ENCODE measurements at places on chromosomes 13 and 19.

DNA sequence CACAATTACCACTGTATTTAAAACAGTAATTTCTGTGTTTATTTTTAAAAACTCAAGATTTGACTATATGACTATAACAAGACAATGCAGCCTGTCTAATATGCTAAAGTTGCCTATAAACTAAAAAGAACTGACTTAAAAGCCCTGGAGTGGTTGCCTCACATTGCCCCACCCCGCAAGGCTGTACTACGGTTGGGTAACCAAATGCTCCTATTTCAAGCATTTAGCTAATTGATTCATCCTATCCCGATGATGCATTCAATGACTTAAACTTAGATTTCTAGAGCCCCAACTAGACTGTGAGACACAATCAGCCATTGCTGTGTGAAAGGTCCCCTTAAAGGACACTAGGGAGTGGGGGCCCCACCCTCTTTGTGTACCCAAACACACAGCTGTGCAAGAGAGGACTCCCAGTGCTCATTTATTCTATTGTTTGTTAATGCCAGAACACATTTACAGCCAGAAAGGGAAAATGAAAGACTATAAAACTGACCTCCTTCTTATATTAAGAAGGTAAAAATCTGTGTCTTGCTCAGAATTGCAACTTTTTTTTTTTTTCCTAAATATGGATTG lies 66.9 kb downstream of the MIPEP start:
- DNase-seq = no peak

DNA sequence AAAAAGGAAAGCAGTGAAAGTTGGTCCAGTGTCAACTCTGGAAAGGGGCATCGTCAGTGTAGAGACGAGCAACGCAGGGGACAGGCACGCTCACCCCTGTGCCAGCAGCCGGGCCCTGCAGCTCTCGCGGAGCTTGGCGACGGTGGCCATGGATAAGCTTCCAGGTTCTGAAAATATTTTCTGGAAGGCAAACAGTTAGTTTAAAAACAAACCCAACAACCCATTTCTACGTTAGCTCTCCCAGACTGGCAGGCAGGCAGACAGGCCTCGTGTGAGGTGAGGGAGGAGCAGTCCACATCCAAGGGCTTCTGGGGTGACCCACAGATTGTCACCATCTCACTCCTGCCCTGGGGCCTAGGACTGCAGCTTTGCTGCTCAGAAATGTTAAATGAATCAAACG lies 27.4 kb downstream of the LAMP1 start:
- DNase-seq = no peak

- DNase-seq = no peak
Measured at GRCh38 chr19:19145281-19145680, 7.0 kb upstream of the TMEM161A start.

DNA sequence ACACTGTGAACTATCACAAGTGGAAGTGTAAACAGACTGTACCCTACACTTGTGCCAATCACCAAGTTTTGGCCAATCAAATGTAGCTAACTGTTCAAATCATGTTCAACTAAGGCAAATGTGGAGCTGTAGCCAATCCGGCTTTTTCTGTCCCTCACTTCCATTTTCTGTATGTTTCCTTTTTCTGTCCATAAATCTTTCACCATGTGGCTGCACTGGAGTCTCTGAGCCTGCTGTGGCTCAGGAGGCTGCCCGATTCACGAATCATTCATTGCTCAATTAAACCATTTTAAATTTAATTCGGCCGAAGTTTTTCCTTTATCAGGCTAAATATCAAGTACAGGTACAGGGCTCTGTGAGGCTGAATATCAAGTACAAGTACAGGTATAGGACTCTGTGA lies 216.5 kb downstream of the RFC3 start:
- DNase-seq = no peak

GRCh38 chr13:31697290-31697689 lies 42.0 kb upstream of the RXFP2 start:
- DNase-seq = no peak

- DNase-seq = no peak
Measured at GRCh38 chr19:49340069-49340864, 5.1 kb downstream of the CD37 start.

GRCh38 chr13:63435667-63436324 lies 2020.1 kb upstream of the PCDH20 start:
- DNase-seq = no peak

DNA sequence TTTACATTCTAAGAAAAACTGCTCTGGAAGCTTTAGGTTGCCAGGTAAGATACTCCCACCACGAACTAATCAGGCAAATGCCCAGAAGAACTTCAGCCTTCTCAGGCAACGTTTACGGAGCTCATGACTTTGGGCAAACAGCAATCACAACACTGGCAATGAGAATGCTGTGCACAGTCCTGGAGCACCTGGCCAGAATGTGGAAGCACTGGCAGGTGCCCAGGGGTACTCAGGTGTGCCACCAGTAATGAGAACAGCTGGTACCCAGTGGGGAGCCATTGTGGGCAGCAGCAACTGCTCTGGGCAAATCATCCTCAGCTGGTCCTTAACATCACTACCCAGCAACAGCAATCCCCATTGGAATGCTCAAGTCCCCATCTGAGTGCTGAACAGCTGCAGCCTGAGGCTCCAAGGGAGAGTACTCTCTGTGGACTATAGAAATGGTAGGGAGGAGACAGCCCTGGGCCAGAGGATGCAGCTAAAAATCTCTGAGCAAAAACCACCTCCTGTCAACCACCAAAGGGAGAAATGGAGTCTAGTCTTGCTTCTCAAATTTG lies 210.0 kb downstream of the FOXO1 start:
- DNase-seq = no peak

DNA sequence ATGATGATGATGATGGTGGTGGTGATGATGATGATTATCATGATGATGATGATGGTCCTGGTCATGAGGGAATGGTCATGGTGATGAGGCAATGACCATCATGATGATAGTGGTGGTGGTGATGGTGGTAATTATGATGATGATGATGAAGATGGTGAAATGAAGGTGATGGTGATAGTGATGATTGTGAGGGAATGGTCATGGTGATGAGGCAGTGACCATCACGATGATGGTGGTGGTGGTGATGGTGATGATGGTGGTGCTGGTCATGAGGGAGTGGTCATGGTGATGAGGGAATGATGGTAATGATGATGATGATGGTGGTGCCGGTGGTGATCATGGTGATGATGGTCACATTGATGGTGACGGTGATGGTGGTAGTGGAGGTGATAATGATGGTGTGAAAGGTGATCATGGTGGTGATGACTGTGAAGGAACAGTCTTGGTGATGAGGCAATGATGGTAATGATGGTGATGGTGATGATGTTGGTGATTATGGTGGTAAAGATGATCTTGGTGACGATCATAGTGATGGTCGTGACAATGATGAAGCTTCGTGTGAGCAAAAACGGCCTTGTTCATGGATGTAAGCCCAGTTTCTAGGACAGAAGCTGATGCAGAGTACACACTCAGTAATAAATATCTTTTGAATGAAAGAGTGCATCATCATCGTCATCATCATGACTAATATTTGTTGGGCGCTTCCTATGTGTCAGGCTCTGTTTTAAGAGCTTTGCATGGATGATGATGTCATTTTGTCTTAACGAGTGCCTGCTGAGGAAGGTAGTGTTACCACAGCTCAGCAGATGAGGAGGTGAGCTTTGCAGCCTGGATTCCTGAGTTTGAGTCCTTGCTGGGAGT lies 17.3 kb downstream of the SBK2 start:
- no peak for DNase-seq

DNA sequence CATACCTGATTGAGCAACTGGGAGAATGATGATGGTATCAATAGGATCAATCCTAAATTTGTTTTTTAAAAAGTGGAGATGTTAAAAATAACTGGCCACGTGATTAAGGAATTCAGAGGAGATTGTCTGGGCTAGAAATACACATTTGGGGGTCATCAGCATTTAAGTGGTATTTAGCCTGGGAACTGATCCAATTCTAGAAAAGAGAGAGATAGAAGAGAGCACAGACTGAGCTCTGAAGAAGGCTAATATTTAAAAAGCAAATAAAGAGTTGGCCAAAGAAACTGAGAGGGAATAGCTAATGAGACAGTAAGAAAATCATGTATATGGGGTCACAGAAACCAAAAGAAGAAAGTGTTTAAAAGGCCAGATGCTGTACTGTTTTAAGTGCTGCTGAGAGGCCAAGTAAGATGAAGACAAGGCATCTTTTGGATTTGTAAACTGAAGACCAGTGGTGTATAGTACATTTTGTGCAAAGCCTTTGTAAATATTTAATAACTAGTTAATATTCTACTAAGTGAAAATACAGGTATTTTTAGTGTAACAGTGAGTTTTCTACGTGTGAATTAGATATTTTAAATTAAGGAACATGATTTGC lies 40.2 kb downstream of the UBL3 start:
- DNase-seq = no peak

DNA sequence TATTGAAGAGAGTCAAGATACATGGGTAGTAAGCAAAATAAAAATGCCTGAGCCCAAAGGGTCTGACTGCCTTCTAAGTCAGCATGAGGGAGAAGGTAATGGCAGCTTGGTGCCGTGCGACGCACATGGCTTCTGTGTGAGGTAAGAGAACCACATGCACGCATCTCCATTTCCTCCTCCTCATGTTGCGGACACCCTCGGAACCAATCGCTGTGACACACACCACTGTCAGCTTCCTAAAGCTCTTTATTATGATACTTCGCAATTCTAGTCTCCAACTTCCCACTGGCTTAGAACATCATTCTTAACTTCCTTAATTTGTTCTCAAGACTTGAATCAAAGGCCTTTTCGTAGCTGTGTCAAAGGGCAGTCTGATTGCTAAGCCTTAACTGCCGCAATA lies 170.1 kb downstream of the OXGR1 start:
- DNase-seq = no peak

GRCh38 chr13:27774169-27774568 lies 18.1 kb upstream of the GSX1 start:
- no peak for DNase-seq

- DNase-seq = no peak
Measured at GRCh38 chr13:39788102-39788501, 132.6 kb downstream of the COG6 start.

All from T follicular helper cell (primary cell).